ENCODE measurements at places on chromosomes 2 and 18.

DNA sequence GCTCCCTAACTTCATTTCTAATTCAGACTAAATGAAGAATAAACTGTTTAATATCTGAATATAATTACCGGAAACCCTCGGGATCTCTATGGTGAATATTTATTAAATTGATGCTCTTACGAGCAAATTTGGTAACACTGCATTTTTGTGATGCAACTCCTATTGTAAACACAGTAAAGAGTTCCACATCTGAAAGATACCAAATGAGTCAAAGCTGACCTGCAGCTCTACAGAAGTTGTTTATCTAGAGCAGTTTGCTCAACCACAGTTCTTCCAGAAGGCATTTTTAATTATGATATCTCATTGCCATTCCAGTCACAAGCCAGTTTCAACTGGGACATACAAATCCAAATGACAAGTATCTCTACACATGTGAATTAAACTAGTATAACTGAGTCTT is 129.7 kb downstream of the PKP4 start:
- DNase-seq, result no peak

- no peak for DNase-seq
These were observed 321.0 kb downstream of the TNS1 start for GRCh38 chr2:217681791-217682190.

DNA sequence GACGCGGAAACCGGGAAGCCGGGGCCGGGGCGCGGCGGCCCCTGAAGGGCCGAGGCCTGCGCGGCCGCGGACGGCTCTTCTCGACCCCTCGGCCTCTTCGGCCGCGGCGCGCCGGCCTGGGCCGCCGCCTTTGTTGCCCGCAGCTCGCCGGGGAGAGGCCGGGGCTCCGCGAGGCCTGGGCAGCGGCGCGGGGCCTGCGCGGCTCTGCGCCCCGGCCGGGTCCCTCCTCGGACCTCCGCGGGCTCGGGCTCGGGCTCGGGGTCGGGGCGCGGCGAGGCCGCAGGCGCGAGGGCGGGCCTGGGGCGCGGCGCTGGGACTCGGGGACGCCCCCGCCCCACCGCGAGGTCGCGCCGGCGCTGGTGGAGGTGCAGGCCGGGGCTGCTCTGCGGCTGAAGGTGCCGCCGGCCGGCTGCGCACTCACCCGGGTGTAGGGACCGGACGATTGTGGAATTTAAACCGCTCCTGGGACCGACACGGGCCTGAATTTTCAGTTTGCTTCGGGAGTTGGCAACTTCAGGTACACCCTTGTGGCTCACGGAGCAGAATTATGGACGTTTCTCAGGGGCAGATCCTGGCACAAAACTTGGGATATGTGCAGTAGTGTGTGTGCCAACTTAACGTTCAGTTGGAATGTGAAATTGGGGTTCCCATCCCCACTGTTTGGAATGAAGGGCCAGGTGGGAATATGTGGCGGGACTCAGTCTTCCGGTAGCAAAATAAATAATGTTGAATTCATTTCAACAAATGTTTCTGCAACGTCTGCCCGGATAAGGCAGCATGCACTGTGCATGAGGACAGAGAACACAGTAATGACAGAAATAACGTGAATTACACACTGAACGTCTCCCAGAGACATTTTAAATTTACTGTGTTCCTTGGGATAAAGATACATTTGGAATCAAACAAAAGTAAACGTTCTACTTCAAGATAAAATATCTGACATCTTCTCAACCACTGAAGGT is 787 bp downstream of the SOCS6 start:
- DNase-seq, result peak; percentile 7

DNA sequence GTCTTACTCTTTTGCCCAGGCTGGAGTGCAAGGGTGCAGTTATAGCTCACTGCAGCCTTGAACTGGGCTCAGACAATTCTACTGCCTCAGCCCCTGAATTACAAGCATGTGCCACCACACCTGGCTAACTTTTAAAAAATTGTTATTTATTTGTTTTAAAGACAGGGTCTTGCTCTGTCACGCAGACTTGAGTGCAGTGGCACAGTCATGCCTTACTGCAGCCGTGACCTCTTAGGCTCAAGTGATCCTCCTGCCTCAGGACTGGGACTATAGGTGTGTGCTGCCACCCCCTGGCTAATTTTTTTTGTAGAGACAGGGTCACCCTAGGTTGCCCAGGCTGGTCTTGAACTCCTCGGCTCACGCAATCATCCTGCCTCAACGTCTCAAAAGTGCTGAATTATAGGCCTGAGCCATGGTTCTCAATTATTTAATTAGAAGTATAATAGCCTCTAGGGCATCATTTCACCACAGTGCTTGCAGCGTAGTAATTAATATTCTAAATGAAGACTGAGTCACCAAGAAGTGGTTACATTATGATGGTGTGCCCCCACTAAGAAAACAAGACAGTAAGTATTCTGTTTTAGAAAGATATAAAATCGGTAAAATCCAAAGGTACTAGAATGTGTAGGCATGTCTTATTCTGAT is 69.6 kb downstream of the EML4 start:
- peak; percentile 53 for DNase-seq

GRCh38 chr2:67240507-67240906 is 156.6 kb upstream of the ETAA1 start:
- DNase-seq, result no peak

GRCh38 chr2:189328848-189329245 is 112.4 kb upstream of the WDR75 start:
- no peak for DNase-seq

- DNase-seq, result no peak
These were observed 222.6 kb upstream of the RND3 start for GRCh38 chr2:150710041-150710440.

DNA sequence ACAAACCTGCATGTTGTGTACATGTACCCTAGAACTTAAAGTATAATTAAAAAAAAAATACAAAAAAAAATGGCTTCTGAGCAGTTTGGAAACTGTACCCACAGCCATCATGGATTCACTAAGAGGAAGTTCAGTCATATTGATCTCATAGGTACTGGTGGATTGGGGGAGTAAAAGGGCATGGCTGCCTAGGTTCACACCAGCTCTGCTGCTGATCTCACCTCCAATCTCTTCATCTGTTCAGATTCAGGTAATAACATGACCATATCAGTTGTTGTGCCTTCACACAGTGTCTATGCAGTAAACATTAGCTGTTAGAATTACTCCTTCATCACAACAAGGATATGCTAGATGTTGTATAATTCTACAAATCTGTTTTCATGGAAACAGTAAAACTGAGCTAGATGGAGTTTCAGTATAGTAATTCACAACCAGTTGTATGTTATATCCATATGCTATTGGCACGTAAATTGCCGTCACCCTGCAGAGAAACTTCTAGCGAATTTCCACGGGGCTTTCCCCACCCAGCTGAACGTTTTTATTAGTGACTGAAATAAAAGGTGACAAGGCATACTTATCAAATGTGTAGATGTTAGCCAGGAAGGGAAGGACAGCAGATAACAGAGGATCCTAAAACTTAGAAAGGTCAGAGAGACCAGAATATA is 59.3 kb upstream of the ITM2C start:
- no peak for DNase-seq

DNA sequence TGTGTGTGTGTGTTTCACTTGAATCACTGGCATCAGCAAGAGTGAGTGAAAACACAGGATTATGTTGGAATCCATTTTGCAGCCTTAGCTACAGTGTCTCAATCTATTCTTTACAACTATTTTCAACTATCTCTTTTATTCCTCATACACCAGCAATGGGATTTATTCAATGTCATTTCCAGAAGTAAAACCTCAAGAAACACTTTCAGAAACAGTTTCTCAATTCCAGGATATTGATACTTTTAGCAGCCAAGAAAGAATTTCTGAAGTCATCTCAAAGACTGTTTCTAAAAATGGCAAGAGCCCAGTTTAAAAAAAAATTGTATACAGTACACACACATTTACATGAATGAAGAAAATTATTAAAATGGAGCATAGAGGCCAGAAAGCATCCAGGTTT is 171.6 kb downstream of the FIGN start:
- no peak for DNase-seq

- no peak for DNase-seq
These were observed 112.3 kb downstream of the PXDN start for GRCh38 chr2:1632002-1632348.

DNA sequence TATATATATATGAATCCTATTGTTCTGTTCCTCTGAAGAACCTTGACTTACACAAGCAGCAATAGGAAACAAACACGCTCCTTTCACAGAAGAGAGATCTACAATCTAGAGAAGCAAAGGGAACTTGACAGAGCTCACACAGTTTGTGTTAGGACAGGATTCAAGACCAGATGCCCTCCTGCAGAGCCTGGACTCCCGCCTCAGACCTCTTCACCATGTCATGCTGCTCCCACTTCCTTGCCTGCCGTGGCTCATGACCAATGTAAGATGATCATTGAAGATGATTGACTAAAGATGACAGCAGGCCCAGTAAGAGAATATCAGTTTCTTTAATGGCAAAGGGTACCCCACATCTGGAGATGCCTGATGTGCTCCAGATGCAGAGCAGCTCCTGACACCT is 111.2 kb upstream of the AGAP1 start:
- DNase-seq, result no peak

DNA sequence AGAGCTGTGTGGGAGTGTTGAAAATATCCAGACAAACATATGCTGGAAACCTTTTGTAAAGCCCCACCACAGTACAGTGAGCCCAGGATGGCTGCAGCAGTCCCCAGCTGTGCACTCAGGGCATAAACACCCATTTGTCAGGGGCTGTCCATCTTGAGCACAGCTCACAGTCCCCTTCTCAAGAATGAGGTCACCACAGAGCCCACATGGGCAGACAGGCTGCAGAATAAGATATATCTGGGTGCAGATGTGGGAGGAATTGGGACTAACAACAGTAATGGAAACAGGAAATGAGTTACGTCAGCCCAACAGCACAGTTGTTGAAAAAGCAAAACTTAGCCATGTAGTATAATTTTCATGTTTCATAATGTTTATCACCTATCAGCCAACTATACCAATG is 219.6 kb downstream of the ETAA1 start:
- no peak for DNase-seq

DNA sequence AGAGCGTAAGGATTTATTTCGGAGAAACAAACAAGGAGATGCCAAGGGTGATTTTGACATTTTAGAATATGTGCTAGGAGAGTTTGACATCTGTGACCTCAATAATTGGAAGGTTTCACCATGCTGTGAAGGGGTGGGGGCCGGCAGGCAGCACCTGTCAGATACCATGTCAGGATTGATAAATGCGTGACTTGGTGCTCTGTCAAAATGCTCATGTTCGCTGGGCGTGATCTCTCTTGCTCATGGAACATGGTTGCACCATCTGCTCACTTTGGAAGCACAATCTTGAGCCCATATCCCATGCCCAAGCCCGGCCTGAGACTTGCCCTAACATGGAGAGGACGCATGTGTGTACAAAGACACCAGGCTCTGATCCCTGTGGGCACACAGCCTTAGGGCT is 347.6 kb downstream of the RNF144A start:
- no peak for DNase-seq

- no peak for DNase-seq
These were observed 212.1 kb downstream of the DYSF start for GRCh38 chr2:71665168-71666093.

- DNase-seq, result no peak
These were observed 863.4 kb upstream of the KLHL29 start for GRCh38 chr2:22521620-22522019.

GRCh38 chr2:193409951-193410350 is 1215.2 kb upstream of the TMEFF2 start:
- DNase-seq, result no peak

- no peak for DNase-seq
These were observed 150.9 kb downstream of the ESCO1 start for GRCh38 chr18:21449367-21450290.

GRCh38 chr2:67459761-67460160 is 62.6 kb downstream of the ETAA1 start:
- DNase-seq, result no peak

- no peak for DNase-seq
These were observed 409.8 kb upstream of the SMIM21 start for GRCh38 chr18:75837316-75837715.

DNA sequence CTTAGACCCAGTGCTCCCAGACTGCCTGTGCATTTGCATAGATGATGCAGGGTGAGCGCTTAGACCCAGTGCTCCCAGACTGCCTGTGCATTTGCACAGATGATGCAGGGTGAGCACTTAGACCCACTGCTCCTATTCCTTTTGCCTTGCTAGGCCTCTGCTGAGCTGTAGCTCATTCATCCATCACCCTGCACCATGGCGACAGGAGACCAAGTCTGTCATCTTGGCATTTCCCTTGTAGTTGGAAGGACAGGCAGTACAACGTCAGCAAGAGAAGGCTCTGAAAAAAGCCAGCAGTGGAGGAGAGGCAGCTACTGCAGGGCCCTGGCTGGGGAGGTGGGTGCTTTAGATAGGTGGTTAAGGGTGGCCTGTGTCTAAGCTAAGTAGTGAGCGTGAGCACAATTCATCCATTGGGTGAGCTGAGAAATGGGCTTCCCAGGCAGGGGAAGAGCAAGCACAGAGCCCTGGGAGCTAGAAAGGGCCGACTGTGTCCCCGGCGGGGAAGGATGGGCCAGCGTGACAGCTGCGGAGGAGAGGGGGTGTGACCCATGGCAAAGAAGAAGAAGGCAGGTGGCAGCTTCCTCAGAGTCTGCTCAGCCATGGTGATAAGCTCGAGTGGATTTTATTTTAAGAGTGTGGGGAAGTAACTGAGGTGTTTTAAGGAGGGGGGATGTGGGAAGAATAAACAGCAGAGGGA is 108.8 kb downstream of the LPIN1 start:
- no peak for DNase-seq

- no peak for DNase-seq
These were observed 27.1 kb upstream of the SSB start for GRCh38 chr2:169771612-169772011.

GRCh38 chr2:234422273-234422732 is 74.6 kb downstream of the ARL4C start:
- DNase-seq, result peak; percentile 57

DNA sequence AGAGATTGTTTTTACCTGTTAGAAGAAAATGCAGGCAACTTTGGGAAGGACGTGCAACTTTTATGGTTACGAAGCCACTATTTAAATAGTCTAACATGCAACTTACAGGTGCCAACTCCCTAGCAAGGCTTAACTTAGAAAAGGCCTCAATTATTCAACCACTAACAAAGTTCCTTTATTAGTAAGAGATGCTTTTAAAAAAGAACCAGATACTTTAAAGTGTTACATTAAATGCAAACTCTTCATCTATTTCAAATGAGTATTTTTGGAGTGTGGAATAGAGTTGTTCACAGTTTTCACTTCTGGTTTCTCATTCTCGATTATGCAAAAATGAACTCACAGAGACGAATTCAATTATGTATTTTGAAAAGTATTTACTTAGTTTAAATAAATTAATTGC is 51.7 kb downstream of the PELI1 start:
- no peak for DNase-seq

All from CD4-positive, alpha-beta T cell treated with Interleukin-17A for 4 hours (primary cell).